Neural progenitor cell (in vitro differentiated cells): ENCODE measurements at places on chromosomes 5 and 9.

GRCh38 chr9:98930792-98931191, 12.9 kb upstream of the COL15A1 start:
- no peak overlapping the region for H3K4me3 ChIP-seq
- no peaks in the 10 kb centered on the region for H3K36me3 ChIP-seq
- H3K27me3 ChIP-seq = no peaks in the 10 kb centered on the region
- H3K27ac ChIP-seq = no peak overlapping the region
- peaks cover 16% of the 10 kb centered on the region for H3K4me1 ChIP-seq

GRCh38 chr5:77630114-77630680, 8.3 kb downstream of the OTP start:
- peaks cover 100% of the 10 kb centered on the region for H3K27me3 ChIP-seq
- no peak overlapping the region for H3K27ac ChIP-seq
- peak overlapping the region; percentile 49 for H3K4me3 ChIP-seq
- no peaks in the 10 kb centered on the region for H3K36me3 ChIP-seq

DNA sequence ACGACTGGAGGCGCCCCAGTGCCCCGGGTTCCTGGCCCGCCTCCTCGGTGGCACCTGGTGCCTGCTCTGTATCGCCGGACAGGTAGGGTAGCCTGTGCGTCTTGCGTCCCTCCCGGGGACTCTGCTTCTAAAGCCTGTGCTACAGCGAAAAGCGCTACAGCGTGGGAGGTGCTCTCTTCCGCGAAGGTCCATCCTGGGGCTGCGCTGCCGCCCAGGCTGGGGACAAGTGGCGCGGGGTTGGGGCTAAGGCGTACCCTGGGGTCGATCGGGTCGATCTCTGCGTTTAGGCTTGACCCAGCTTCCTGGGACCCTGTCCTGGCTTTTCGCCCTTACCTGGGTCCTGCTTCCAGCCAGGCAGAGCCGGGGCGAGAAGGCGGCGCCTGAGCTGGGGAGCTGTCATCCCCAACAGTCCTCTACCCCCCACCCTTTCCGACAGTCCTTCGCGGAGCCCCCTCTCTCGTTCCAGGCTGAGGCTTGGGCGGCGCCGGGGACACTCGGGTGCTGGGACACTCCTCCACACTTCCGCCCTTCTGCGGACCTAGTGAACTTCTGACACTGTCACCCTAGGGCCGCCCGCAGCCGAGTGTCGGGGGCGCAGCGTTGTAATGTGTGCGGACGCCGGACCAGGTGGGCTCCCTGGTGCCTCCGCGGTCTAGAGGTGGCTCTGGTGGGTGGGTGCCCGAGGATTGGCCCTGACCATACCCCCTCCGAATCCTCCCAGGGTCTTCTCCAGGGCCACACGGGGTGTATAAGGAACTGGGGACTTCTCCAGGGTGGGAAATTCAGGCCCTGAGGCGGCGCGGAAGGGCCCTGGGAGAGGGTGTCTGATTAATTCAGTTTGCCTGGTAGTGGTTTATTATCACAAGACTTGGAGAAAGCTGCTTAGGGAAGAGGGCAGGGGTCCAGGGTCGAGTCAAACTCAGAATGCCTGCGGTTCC, 328.2 kb downstream of the SH3GL2 start:
- no peak overlapping the region for H3K27ac ChIP-seq
- H3K27me3 ChIP-seq = peaks cover 66% of the 10 kb centered on the region
- peaks cover 7% of the 10 kb centered on the region for H3K4me1 ChIP-seq
- H3K4me3 ChIP-seq = peak overlapping the region; percentile 72
- DNase-seq = peak; percentile 50

- peaks cover under 1% of the 10 kb centered on the region for H3K4me1 ChIP-seq
- no peak for DNase-seq
- no peak overlapping the region for H3K4me3 ChIP-seq
- H3K27me3 ChIP-seq = no peaks in the 10 kb centered on the region
- H3K27ac ChIP-seq = no peak overlapping the region
These were observed 673.2 kb downstream of the CDH18 start for GRCh38 chr5:19314840-19315239.

GRCh38 chr9:79663300-79663699, 91.5 kb downstream of the TLE4 start:
- DNase-seq = peak; percentile 43
- H3K4me1 ChIP-seq = peaks cover 94% of the 10 kb centered on the region
- H3K36me3 ChIP-seq = peaks cover 5% of the 10 kb centered on the region
- no peaks in the 10 kb centered on the region for H3K27me3 ChIP-seq
- H3K4me3 ChIP-seq = peak overlapping the region; percentile 37

GRCh38 chr9:109859447-109859846, 79.4 kb downstream of the PALM2AKAP2 start:
- peaks cover 12% of the 10 kb centered on the region for H3K4me1 ChIP-seq
- H3K27me3 ChIP-seq = no peaks in the 10 kb centered on the region

- H3K27ac ChIP-seq = no peak overlapping the region
- peaks cover 11% of the 10 kb centered on the region for H3K27me3 ChIP-seq
- no peak for DNase-seq
- no peaks in the 10 kb centered on the region for H3K36me3 ChIP-seq
- H3K4me3 ChIP-seq = no peak overlapping the region
- H3K4me1 ChIP-seq = peaks cover 6% of the 10 kb centered on the region
These were observed 4.6 kb upstream of the PTGDS start for GRCh38 chr9:136972743-136973142.
